HuH-7 (cell line): ENCODE measurements at places on chromosomes 3 and 15.

- DNase-seq: no peak
Observed at GRCh38 chr3:133018921-133019320, 19.3 kb upstream of the TMEM108 start.

DNA sequence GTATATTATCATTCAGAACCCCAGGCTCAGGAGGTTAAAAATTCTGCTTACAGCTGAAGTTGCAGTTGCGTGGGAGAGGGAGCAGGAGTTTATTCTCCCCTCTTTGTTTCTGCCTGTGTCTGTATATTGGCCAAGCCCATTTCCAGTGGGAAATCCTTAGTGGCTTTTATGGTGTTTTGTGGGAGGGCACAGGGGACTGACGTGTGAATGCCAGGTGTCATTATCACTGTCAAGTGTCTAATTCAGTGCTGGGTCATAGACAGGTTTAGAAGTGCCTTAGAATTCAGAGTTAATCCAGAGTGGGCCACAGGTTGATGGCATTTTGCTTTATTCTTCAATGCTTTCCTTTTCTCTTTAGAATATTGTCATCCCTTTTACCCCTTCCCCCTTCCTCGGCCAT, 33.4 kb downstream of the SLCO3A1 start:
- no peak for DNase-seq

DNA sequence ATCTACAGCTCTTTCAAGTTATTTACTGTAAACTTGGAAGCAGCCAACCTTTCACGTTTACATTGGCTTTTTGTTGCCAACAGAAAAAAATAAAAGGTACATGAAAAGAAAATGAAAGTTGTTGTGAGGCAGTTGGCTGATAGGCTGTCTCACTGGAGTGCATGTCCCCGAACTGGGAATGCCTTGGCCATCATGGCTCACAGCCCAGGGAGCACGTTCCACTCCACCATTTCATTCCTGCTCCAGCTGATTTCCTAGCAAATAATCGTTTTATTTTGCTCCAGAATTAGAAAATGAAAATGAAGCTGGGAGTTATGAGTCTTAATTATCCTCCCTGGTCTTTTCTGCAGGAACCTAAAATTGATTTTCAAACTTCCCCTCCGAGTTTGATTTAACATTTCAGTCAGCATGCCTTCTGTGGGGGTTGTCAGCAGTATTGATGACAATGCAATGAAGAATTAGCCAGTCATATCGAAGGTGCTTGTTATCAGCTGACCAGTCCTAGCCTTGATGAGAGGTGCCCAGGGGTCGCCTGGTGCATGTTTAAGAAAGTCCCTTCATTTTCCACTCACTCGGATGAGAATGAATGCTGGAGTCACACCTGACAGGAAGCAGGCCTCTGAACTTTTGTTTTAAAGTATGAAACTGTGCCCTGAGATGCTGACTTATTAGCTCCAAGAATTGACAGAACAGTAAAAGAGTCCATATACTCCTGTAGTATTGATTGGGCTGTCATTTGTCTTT, 293.7 kb upstream of the TRIM42 start:
- no peak for DNase-seq

- DNase-seq: no peak
Observed at GRCh38 chr3:15159501-15160136, 46.4 kb upstream of the CAPN7 start.

GRCh38 chr15:66830358-66830757, 128.3 kb downstream of the SMAD6 start:
- DNase-seq: no peak

DNA sequence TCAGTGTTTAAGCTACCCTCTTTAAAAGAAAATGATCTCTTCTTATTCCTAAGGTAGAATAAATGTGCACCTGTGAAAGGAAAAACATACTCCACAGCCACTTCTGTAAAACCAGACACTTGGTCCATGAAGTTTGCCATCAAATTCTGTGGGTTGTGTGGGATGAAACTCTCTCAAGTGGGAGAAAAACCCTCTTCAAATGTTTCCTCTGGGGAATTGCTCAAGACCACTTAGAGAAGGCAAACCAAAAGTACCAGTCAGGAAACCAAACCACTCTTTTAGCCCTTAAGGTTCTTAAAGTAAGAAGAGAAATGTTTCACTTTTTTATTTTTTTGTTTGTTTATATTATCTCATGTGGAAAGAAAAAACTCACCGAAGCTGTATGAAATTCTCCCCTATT, 1.2 kb downstream of the COL8A1 start:
- DNase-seq: no peak
